ENCODE measurements at places on chromosomes 2 and 18.

DNA sequence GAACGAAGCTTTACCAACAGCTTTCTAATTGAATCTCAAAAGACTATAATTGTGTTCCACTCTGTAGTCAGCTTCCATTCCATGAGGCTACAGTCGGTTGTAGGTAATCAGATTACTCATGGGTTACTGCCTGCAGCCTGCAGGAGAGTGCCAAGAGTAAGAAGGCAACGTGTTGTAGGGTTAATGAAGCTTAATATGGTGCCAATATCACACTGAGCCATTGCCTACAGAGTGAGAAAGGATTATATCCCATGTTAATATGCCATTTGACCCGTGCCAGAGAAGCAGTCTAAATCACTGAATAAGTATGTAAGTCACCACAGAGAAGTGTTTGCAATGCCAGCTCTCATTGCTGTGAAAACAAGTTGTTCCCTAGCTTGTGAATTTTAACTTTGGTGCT is 734.5 kb upstream of the ACVR2A start:
- DNase-seq: peak; percentile 81

DNA sequence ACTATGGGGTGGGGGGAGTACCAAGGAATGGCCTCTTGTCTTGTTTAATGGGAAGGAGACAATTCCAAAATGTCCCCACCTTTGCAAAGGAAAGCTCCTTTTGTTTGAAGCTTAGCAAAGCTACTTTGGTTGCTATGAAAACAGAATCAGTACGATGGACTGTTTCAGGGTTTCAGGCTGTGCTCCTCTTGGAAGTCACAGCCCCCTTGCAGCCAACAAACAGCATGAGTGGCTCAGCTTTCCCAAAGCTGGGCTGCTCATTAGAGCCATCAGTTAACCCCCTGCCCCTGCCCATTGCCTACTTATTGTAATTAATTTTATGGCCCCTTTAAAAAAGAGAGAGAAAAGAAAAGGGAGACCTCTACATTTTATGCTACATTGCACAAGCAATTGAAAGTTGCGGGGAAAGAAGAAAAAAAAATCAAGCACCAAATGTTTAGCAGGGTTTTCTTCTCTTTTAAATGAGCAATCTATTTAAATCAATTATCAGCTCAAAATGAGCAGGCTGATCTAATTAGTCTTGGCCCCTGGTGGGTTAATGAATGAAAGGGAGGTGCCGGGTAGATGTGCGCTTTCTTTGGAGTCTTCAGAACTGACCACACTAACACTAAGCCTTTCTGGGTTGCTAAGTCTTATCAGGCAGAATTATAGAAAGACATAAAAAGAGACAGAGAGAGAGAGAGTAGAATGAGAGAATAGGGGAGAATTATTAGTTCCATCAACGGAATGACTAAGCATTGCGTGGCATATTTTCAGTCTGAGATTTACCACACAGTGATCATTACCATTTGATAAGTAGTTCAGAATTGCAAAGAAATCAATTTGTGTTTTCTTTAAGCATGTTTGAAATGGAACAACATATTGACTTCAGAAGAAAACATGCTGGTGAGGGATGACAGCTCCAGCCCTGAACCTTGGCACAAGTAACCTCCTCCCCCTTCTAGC is 284.9 kb downstream of the INSIG2 start:
- DNase-seq: peak; percentile 43

DNA sequence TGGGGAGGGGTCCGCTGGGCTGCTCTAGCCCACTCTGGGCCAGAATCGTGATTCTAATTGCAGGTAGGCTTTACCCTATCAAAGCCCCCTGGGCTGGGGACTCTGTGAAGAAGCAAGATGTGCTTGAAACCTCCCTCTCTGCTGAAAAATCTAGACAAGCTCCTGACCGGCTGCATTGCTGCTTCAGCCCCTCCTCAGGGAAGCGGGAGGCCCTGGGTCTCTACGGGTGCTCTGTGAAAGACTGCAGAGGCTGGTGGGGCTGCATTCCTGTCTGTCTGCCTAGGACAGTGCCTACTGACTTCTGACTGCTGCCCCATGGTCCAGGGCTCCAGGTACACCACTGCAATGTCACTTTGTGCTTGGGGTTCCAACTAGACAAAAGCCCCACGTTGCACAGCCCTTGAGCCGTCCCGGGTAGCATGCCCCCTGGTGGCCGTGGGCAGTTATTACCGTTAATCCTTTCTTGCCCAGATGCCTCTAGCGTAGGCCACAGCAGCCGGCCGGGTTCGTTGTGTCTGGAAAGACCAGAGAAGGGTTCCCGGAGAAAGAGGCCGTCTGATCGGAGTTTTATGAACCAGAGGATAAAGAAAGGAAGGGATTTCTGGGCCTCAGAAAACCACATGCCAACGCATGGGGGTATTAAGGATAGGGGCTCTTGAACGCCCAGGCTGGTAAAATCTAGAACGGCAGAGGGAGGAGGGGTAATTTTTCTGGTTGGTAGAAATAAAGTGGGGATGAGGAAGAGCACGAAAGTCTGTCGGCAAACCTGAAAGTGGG is 15.9 kb upstream of the C1QL2 start:
- peak; percentile 78 for DNase-seq

DNA sequence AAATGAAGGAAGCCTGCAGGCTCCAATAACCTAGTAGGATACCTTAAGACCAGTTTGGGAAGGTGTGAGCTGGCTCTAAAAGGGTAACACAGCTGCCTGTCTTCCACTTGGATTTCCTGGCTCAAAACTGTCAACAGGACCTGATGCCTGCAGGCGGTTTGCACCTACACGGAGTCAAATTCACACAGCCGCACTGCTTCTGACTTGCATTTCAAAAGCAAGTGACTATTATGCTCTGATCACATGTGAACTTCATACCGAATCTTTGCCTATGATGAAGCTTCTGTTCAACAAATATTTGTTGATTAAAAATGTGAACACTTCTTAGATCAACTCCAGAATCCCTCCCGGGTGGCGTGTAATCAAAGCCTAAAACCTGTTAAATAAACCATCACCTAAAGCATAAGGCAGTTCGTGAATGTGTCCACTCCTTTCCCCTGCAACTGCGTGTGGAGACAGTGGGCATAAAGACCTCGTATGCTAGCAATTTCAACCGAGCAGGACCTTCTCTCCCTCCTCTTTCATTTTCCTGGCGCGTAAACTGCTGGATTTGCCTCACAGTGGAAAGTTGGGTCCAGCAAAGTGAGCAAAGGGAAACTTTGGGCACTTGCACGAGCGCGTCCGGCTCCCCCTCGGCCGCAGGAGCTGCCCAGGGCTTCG is 784 bp downstream of the CRACDL start:
- DNase-seq: no peak

DNA sequence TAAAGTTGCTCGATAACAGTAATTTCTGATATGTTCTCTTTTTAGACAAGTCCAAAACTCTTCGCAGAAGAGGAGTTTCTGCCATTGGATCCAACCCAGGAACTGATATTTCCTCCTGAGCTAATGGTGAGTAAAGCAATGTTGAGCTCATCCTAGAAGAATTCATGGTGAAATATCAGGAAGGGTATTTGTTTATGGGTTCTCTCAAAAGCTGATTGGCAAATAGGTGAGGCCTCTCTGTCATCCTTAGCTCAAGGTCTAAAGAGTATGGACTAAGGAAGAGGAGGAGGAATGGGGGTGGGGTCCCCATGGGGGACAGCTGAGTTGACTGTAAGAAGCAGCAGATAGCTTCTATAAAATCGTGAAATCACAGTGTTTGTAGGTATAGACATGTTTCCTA is 18.2 kb downstream of the AOX1 start:
- no peak for DNase-seq

GRCh38 chr18:74116633-74117554 is 30.7 kb downstream of the FBXO15 start:
- peak; percentile 28 for DNase-seq

- DNase-seq: no peak
Measured at GRCh38 chr2:104977958-104978357, 59.9 kb upstream of the MRPS9 start.

DNA sequence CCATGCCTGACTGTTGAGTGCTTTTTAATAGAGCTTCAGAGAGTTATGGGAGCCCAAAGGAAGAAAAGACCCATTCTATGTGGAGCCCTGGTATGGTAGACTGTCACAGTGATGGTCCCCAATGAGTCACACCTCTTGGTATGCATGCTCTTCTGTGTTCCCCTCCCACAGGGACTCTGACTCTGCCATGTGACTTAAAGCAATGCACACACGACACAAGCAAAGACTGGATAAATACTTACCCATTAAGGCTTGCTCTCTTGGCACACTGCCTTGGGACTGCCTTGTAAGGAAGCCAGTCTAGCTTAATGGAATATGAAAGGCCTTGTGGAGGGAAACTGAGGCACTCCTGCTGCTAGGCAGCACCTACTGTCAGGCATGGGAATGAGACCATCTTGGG is 16.7 kb upstream of the DTNB start:
- DNase-seq: no peak
